ENCODE measurements at places on chromosomes 16 and 17.

DNA sequence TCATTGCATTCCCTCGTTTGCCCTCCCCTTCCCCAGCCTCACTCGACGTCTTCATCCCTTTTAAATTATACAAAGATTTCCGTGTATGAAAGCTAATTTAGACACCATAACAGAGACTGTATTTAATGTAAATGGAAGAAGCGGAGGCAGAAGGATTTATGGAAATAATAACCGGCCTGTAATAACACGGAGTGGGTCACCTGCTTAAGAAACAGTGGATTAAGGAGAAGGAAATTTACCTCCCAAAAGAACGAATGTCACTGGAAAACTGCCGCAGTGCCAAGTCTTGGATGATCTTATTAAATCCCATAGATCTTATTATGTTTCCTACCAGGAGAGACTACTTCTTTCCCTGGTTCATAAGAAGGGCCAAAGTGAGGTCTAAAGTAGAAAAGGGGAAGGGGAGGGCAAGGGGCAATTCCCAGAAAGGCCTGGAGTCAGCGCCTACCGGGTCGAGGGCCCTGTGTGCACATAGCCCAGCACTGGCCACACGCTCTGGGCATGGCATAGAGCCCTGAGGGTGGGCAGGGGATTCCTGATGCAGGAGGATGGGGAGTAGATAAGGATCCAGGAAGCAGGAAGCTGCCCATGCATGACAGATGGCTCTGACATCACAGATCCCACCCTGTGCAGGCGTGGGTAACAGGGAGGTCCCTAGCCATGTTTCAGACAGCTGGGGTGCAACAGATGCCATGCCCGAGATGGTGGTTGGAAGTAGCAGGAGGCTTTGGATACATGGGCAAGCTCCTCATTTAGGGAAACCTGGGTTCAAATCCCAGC is 56.2 kb upstream of the RPL38 start:
- DNase-seq: no peak

- no peak for DNase-seq
These were observed 223.7 kb upstream of the AXIN2 start for GRCh38 chr17:65785109-65785508.

DNA sequence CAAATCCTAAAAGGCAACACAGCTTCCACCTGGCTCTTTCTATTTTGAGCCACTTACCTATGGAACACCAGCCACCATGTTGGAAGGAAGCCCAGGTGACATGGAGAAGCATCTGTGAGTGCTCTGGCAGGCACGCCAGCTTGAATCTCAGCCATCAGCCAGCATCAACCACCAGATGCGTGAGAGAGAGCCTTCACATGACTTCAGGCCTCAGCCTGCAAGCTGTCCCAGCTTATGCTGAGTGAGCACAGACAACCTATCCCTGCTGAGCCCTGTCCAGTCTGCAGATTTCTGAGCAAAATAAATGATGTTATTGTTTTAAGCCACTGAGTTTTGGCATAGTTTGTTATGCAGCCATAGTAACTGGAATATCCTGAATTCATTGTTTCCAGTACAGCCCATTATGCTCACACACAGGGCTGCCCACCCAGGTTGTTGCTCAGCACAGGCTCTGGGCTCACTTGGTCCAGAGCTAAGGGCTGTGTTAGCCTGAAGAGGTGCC is 35.1 kb downstream of the TMEM238L start:
- no peak for DNase-seq

- no peak for DNase-seq
These were observed 26.9 kb downstream of the IL4R start for GRCh38 chr16:27340654-27341053.

GRCh38 chr16:424623-425081 is 797 bp upstream of the RAB11FIP3 start:
- peak; percentile 62 for DNase-seq

GRCh38 chr16:72976438-72977064 is 71.4 kb downstream of the ZFHX3 start:
- no peak for DNase-seq

- no peak for DNase-seq
These were observed 4.9 kb upstream of the UBALD2 start for GRCh38 chr17:76260220-76260619.

DNA sequence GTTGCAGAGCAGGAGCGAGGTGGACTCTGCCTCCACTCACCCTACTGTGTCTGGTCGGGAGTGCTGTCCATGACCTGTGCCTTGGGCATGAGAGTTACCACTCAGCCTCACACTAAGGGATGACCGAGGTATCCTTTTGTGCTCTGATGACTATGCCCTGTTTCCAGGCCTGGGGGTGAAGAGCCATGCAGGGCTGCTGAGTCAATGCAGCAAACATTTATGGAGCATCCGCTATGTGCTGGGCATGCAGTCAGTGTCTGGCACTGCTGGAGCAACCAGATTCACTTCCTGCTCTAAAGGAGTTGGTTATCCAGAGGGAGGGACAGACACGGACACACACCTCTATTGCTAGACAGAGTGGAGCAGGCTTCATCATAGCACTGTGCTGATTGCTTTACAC is 7.6 kb upstream of the HNF1B start:
- no peak for DNase-seq

DNA sequence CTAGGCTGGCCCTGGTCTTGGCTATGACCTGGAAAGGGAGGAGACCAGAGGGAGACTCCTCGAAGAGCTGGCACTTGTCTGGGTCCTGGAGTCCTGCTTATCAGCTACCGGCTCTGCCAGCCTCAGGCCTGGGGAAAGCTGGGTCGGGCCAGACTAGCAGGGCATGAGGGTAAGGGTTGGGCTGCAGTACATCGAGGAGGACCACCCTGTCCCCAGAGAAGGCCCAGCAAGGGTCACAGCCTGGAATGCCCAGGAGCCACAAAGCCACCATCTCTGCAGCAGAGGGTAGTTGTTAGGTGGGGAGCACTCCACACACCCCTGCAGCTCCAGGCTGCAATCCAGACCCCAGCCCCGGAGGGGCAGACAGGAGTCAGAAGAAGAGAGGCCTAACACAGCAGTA is 54.0 kb downstream of the SLC6A2 start:
- no peak for DNase-seq

- peak; percentile 31 for DNase-seq
These were observed 665 bp downstream of the MYBBP1A start for GRCh38 chr17:4554441-4554996.

- DNase-seq: no peak
These were observed 762 bp upstream of the RBL2 start for GRCh38 chr16:53433509-53433908.

GRCh38 chr17:73228748-73229236 is 32.9 kb downstream of the CPSF4L start:
- peak; percentile 72 for DNase-seq

DNA sequence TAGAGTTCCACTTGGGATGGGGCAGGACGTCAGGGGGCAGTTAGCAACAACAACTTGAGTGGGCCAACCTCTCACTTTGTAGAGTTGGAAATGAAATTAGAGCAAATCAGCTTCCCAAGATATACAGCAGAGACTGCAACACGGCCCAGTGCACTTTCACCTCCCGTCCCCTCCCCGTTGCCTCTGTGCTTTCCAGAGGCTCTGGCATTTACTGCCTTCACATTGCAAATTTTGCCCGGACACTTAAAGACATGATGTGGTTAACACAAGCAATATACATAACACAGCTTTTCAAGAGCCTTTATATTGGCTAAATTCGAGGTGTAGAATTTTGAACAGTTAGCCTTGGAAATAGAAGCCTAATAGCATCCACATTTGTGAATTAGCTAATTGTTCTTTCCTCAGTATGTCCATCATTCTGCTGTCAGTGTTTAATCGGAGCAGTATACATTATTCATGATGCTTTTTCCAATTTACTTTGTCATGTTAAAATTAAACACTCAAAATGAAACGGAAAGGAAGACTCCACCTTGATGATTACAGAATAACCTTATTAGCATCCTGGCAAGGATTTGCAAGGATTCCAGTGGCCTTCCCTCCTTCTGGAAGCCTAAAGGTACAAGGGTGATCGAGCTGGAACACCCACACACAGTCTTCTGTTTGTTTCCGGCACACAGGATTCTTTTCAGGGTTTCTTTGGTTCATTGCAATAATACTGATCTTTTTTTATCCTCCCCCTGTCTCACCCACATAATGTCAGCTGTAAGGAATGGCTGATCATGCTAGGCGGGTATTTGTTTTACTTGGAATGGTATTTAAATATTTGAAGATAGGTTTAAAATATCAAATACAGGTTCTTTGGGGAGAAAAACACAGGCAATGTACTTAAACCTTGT is 190.9 kb upstream of the CACNG5 start:
- no peak for DNase-seq
